Myometrial cell (primary cell): ENCODE measurements at places on chromosomes 2 and 18. TPM values are rescaled to one million over a fixed set of nuclear protein-coding genes. Genes with fewer than 3 reads are reported as not detected.

Gene DIPK1C
- not detected in 2 replicates for total RNA-seq

Gene CLEC4F
- not detected in 2 replicates for total RNA-seq

Gene TEX44
- total RNA-seq, result not detected in 2 replicates

Gene MRO
- total RNA-seq, result not detected in 2 replicates
